ENCODE measurements at places on chromosomes 12 and 14.

DNA sequence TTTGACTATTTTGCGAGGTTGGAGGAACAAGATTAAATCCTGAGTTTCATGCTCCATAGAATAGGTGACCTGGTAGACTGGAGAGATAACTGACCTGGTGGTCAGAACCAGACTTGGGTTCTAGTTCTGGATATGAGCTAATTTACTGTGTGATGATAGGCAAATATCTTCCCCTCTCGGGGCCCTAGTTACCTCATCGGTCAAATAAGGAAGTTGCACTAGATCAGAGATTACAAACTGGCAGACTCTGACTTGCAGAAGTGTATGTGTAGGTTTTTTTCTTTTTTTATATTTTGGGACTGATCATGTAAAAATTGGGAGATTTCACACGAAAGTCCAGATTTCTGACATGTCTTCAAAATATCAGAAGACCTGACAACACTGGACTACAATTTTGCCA, 37.0 kb downstream of the RPH3A start:
- peak; percentile 68 for DNase-seq

GRCh38 chr12:91413581-91414546, 231.2 kb upstream of the DCN start:
- no peak for DNase-seq

- no peak for DNase-seq
Observed at GRCh38 chr14:20671597-20672283, 12.6 kb upstream of the RNASE4 start.

GRCh38 chr14:35134329-35135123, 12.2 kb downstream of the PRORP start:
- DNase-seq, result no peak

DNA sequence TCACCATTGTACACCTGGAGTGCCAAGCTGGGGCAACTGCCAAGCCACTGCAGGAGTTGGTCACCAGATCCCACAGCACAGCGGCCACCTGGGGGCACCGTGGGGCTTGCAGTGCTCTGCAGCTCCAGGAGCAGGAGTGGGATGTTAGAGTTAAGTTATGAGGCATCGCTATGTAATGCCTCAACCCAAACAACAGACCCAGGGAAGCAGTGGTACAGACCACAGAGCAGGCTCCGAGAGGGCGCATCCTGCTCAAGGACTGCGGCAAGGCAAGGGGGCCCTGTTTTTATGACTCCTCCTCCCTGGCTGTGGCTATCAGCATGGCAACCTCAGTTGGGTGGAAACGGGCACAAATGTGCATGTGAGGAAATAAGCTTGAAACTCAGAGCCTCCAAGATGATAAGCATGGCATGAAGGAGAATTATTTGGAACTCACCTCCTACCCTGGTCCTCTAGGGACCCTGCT, 63.1 kb downstream of the ARL6IP4 start:
- peak; percentile 58 for DNase-seq

GRCh38 chr12:90512518-90512917, 442.5 kb downstream of the CCER1 start:
- no peak for DNase-seq

GRCh38 chr14:63713058-63713457, 14.8 kb downstream of the SGPP1 start:
- peak; percentile 19 for DNase-seq

GRCh38 chr12:118356809-118357256, 15.9 kb downstream of the TAOK3 start:
- peak; percentile 66 for DNase-seq

GRCh38 chr12:27148373-27148772, 66.0 kb upstream of the C12orf71 start:
- no peak for DNase-seq

DNA sequence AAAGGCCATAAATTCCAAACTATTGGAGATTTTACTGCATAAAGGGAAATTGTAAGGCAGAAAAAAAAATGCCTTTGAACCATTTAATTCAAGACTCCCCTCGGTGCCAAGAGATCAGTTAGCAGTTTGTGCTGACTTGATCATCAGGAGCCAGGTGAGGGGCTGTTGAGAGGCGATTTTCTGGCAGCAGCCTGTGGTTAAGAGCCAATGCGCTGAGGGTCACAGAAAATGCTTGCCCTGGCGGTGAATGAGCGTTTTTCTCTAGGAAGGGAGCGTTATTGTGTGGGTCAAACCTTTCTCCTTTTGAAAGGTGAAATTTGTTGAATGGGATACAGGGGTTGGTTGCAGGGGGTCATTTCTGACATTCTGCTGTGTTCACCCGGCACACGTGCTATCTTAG, 4.7 kb downstream of the SRRM4 start:
- DNase-seq, result no peak

DNA sequence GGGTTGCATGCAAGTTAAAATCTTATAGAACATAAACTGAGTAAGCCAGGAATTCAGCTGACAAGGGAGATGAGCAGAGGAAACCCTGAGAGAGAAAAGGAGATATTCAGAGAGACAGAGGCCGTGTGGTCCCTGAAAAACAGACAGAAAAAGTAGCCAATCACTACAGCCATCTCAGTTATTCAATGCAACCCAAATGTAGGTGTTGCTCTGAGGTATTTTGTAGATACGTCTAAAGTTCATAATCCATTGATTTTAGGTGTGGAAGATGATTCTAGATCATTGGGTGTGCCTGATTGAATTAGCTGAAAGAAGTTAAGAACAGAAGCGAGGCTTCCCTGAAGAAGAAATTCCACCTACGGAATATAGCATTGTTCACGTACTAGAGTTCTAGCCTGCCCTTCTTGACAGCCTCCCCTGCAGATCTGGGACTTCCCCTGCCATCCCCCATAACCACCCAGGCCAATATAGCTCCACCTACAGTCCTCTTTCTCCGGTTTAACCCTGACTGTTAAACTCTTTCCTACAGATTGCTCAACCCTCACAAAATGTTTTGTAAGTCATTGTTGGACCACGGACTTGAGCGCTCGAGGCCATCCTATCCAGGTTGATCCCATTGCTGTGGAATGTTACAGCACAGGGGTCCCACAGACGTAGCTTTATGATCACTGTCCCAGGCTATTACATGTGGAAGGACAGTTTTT, 21.7 kb downstream of the AICDA start:
- peak; percentile 48 for DNase-seq

DNA sequence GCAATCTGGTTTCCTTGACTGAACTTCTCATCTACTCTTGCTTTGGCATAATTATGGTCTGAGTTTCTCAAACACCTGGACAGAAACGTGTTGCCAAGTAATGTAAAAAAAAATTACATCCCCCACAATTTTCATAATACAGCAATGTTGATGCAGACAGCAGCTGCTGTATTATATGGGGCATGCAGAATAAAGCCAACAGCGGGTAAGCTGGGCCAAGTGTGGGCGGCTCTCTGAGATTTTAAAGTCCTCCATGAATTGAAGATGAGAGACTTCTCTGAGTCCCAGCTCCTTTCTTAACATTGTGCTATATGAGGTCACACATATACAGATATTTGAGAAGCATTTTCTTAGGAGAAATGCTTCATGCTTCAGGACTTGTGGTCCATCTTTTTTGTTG, 881.2 kb downstream of the GALC start:
- no peak for DNase-seq

- DNase-seq, result no peak
Observed at GRCh38 chr12:74292351-74293194, 245.1 kb upstream of the ATXN7L3B start.

GRCh38 chr14:61429316-61429715, 107.9 kb downstream of the PRKCH start:
- no peak for DNase-seq

GRCh38 chr14:37438444-37438843, 156.6 kb downstream of the FOXA1 start:
- DNase-seq, result no peak

DNA sequence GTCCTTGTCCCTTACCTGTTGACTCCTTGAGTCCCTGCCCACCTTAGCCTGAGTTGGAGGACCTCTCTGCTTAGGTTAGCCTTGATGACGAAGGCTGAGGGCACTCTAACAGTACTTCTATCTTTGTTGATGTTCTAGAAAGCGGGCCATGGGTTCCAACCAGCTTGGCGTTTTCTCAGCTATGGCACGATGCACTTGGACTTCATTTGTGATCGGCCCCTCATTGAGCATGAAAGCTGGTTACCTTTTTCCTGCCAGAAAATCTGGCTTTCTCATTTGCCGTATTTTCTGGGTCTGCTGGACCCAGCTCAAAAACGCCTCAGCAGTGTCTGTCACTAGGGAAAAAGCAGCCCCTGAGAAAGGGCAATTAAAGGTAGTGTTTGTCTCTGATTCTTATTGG, 290.8 kb downstream of the EMP1 start:
- no peak for DNase-seq

DNA sequence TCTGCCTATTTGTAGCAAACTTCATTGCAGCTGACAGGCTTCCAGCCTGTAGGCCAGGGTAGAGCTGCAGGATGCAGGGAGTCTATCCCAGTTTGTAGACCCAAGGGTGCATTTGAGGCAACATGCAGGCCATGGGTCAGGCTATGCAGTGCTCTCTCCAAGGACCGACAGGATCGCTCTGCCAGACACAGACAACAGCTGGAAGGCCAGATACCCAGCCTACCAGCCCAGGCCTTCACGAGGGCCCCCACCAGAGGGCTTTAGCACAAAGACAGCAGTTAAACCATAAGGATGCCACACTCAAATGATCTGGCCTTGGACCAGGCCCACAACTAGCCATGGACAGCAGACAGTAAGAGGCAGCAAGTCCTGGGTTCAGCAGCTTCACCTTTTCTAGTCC, 10.3 kb downstream of the KCTD10 start:
- no peak for DNase-seq

GRCh38 chr14:52910572-52910971, 40.3 kb downstream of the FERMT2 start:
- DNase-seq, result no peak

DNA sequence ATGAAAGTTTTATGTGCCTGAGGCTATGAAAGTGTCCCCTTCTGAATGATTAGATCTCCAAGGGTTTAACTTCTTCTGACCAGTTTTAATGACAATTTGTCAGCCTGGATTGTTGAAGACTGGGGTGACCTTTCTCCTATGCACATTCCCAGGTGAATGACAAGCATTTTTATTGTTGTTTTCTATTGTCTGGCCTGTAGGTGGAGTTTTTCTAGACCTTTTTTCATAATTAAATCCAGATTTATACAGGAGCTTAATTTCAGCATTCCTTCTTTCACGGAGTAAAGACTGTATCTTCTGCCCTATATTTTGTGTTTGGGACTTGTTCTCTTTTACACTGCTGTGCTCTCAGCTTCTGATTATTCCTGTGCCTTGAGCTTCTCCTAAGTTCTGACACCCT, 125.0 kb upstream of the FAR2 start:
- DNase-seq, result peak; percentile 7

DNA sequence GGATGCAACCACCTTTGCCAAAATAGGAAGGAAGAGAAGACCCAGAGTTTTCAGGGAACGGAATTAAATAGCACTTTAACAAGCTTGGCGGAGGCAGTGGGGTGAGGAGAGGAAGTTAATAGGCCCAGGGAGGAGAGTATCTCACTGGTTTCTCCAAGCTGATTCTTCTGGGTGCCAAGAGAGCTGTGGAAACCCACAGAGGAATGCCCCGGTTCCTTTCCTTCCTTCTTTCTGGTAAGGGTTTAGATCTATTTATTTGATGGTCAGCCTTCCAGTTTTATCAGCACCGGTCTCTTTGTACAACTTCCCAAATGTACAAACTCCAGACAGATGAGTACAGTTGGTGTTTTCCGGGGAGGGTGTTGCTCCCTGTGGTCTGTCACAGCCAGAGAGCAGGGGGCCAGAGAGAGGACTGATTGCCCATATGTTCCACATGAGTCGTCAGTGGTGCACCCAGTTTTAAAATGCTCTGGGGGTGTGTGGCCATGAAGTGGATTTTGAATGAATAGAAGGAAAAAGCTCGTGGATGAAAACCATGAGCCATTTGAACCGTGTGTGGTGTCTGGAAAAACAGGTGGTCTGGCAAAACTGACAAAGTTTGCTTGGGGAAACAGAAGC, 26.6 kb downstream of the PRKCH start:
- DNase-seq, result no peak

DNA sequence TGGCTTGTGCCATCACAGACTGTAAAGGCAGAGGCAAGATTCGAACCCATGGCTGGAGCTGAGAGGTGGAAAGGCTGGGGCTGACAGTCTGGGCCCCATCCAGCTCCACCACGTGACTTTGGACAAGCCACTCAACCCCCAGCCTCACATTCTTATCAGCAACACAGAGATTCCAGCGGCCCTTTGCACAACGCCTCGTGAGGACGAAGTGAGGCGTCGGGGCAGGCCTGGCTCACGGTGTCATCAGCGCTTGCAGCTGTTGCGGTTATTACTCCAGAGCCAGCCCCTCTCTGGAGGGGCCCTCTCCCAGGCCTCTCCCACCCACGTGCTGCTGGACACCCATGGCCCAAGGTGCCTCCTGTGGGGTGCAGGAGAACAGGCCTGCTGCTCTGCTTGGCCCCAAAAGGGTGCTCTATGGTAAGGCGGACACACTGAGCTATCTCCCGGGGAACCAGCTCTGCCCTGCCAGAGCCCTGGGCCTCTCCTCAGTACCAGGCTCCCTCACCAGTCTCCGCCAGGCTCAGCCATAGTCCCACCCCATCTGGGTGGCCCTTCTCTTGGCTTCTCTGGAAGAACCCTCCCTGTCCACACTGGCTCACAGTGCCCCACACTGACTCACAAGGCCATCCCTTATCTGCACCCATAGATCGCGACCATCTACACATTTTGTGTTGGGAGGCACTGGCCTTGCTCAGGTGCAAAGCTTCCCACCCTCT, 21.1 kb downstream of the CHGA start:
- DNase-seq, result no peak

Measured in OCI-M1 (cell line).